ENCODE measurements at places on chromosomes 1 and 21. TPM values are rescaled to one million over a fixed set of nuclear protein-coding genes. Genes with fewer than 3 reads are reported as not detected.

ANGPTL3 gene
- not detected for total RNA-seq

GRCh38 chr1:9293241-9293532 lies 493 bp downstream of the SPSB1 start:
- peaks cover 34% of the 10 kb centered on the region for H3K4me1 ChIP-seq
- H3K27me3 ChIP-seq, result peaks cover 3% of the 10 kb centered on the region
- no peak for DNase-seq
- H3K36me3 ChIP-seq, result peaks cover 4% of the 10 kb centered on the region

CCDC181 gene
- not detected for total RNA-seq

DNA sequence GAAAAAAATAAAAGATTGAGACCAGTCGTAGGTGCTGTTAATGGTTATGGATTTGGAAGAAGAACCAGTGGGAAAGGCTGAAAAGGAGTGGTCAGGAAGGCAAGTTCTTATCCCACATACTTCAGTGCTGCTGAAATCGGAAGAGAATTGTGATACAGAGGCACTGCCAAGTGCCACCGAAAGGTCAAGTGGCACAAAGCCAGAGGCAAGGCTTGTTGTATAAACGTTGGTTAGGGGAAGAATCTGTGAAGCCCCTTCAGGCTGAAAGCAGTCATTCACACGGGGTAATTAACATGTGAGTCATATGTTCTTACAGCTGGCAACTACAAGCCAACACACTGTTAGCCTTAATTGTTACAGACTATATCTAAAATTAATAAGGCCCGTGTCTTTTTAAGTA lies 48.8 kb downstream of the ZBTB40 start:
- no peaks in the 10 kb centered on the region for H3K27me3 ChIP-seq
- no peaks in the 10 kb centered on the region for H3K4me1 ChIP-seq
- H3K4me3 ChIP-seq, result no peak overlapping the region
- H3K36me3 ChIP-seq, result peaks cover 25% of the 10 kb centered on the region
- DNase-seq, result no peak

DNA sequence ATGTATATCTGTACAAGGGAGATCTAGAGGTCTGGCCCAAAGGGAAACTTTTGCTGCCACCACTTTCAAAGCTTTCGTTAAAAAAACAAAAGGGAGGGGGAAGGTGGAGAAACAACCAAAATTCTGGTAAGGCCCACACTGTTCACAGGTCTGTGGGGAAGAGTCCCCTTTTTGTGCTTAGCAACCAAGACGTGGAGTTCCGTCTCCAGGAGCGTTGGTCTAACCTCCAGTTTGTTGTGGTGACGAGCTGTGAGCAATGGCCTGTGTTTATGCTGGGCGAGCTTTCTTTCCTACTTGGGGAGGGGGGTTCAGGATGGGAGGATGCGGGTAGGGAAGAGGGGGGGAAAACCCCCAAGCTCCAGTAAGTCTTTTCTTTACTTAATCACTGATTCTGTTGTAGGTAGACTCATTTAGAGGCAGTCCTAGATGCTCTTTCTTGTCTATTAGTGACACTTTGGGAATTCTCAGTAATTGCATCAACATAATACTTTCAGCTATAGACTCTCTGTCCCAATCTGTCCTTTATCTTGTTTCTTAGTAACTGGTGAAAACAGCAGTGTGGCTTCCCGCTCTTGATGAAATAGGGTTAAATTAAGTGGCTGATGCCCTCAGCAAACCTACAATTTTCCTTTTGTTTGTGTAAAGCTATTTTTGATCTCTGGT lies 1.5 kb downstream of the HIPK1 start:
- H3K27me3 ChIP-seq, result no peaks in the 10 kb centered on the region
- peak overlapping the region; percentile 94 for H3K4me3 ChIP-seq
- H3K36me3 ChIP-seq, result peaks cover 20% of the 10 kb centered on the region
- H3K27ac ChIP-seq, result peak overlapping the region; percentile 98
- H3K4me1 ChIP-seq, result peaks cover 57% of the 10 kb centered on the region

- H3K4me1 ChIP-seq, result no peaks in the 10 kb centered on the region
- peaks cover 4% of the 10 kb centered on the region for H3K27me3 ChIP-seq
- no peak overlapping the region for H3K4me3 ChIP-seq
- no peaks in the 10 kb centered on the region for H3K36me3 ChIP-seq
- no peak overlapping the region for H3K27ac ChIP-seq
- DNase-seq, result no peak
These were observed 10.0 kb downstream of the DRAXIN start for GRCh38 chr1:11701551-11701961.

DNA sequence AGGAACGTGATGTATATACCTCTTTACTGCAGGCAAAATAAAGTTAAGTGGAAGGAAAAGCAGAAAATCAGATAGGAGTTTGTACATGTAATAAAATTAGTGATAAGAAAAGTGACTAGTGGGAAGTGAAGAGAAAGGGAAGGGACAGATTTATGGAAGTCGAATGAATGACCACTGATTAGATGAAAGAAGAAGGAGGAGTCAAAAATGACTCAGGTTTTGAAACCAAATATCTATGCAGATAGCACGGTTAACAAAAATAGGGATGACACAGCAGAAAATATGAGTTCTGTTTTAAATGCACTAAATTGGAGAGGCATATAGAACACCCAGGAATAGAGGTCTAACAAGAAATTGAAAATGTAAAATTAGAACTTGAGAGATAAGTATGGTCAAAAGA lies 128.0 kb downstream of the HMCN1 start:
- no peak for DNase-seq
- H3K36me3 ChIP-seq, result no peaks in the 10 kb centered on the region
- no peaks in the 10 kb centered on the region for H3K4me1 ChIP-seq
- H3K27ac ChIP-seq, result no peak overlapping the region
- peaks cover 3% of the 10 kb centered on the region for H3K27me3 ChIP-seq
- H3K4me3 ChIP-seq, result no peak overlapping the region

GRCh38 chr1:101004670-101005069 lies 20.9 kb downstream of the DPH5 start:
- H3K27ac ChIP-seq, result no peak overlapping the region
- no peaks in the 10 kb centered on the region for H3K27me3 ChIP-seq
- peaks cover 56% of the 10 kb centered on the region for H3K4me1 ChIP-seq
- DNase-seq, result no peak

GRCh38 chr1:94122201-94122970 lies 1.4 kb upstream of the ABCA4 start:
- H3K4me3 ChIP-seq, result no peak overlapping the region
- DNase-seq, result no peak
- H3K27me3 ChIP-seq, result peaks cover 8% of the 10 kb centered on the region
- H3K4me1 ChIP-seq, result no peaks in the 10 kb centered on the region

GRCh38 chr21:22955559-22955958 lies 1957.3 kb downstream of the NCAM2 start:
- H3K36me3 ChIP-seq, result no peaks in the 10 kb centered on the region
- H3K27me3 ChIP-seq, result no peaks in the 10 kb centered on the region
- H3K4me3 ChIP-seq, result no peak overlapping the region
- no peaks in the 10 kb centered on the region for H3K4me1 ChIP-seq
- H3K27ac ChIP-seq, result no peak overlapping the region

GRCh38 chr1:205693421-205693991 lies 13.2 kb upstream of the SLC45A3 start:
- H3K4me1 ChIP-seq, result no peaks in the 10 kb centered on the region
- no peak overlapping the region for H3K4me3 ChIP-seq
- H3K27ac ChIP-seq, result no peak overlapping the region

DNA sequence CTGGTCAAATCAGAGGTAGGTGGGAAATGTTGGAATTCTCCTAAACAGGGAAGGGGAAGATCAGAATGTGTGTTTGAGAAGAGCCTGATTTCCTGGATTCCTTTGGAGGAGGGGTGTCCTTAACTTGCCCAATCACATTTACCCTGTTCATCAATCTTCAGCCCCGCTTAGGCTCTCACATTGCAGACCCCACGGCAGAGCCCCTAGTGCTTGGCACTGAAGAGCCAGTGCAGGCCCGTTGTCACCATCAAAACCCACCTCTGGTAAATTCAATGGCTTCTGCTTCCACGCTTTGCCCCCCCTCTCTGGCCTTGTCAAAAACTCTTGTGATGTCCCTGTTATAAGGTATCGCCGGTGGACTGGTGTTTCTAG lies 2.3 kb downstream of the AGPAT3 start:
- H3K36me3 ChIP-seq, result peaks cover 28% of the 10 kb centered on the region
- peak; percentile 28 for DNase-seq
- H3K27ac ChIP-seq, result peak overlapping the region; percentile 90
- H3K4me3 ChIP-seq, result peak overlapping the region; percentile 80
- no peaks in the 10 kb centered on the region for H3K27me3 ChIP-seq

SIPA1L2 gene
- 6.1 TPM for total RNA-seq

- H3K4me1 ChIP-seq, result no peaks in the 10 kb centered on the region
- H3K27me3 ChIP-seq, result no peaks in the 10 kb centered on the region
- H3K36me3 ChIP-seq, result no peaks in the 10 kb centered on the region
- DNase-seq, result no peak
- H3K4me3 ChIP-seq, result no peak overlapping the region
These were observed 313.2 kb downstream of the OLFM3 start for GRCh38 chr1:101683561-101683960.

GRCh38 chr1:30801771-30802198 lies 44.2 kb upstream of the LAPTM5 start:
- peak; percentile 85 for DNase-seq
- no peak overlapping the region for H3K4me3 ChIP-seq
- H3K27ac ChIP-seq, result no peak overlapping the region

All from activated CD4-positive, alpha-beta memory T cell treated with anti-CD3 and anti-CD28 coated beads for 36 hours (primary cell).